H4 (cell line): ENCODE measurements at places on chromosomes 3 and 15. TPM values are rescaled to one million over a fixed set of nuclear protein-coding genes. Genes with fewer than 3 reads are reported as not detected.

DNA sequence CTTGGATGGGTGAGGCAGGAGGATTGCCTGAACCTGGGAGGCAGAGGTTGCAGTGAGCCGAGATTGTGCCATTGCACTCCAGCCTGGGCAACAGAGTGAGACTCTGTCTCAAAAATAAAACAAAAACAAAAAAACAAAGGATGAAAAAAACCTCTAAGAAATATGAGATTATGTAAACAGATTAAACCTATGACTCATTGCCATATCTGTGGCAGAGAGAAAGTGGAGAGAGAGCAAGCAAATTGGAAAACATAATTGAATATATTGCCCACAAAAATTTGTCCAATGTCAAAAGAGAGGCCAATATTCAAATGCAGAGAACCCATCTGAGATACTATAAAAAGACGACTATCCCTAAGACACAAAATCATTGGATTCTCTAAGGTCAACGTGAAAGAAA lies 1106.0 kb downstream of the OTOL1 start:
- no peak for DNase-seq

DNA sequence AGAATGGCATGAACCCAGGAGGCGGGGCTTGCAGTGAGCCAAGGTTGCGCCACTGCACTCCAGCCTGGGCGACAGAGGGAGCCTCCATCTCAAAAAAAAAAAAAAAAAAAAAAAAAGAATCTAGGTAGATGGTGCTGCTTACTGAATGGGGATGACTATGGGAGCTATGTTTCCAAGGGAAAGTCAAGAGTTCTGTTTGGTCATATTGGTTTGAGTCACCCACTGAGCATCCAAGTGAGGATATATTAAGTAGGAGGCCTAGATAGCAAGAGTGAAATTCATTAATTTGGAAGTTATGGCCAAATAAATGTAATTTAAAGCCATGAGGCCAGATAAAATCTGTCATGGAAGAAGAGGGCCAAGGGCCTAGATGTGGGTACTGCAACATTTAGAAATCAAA lies 9.0 kb upstream of the UACA start:
- DNase-seq: no peak

DNA sequence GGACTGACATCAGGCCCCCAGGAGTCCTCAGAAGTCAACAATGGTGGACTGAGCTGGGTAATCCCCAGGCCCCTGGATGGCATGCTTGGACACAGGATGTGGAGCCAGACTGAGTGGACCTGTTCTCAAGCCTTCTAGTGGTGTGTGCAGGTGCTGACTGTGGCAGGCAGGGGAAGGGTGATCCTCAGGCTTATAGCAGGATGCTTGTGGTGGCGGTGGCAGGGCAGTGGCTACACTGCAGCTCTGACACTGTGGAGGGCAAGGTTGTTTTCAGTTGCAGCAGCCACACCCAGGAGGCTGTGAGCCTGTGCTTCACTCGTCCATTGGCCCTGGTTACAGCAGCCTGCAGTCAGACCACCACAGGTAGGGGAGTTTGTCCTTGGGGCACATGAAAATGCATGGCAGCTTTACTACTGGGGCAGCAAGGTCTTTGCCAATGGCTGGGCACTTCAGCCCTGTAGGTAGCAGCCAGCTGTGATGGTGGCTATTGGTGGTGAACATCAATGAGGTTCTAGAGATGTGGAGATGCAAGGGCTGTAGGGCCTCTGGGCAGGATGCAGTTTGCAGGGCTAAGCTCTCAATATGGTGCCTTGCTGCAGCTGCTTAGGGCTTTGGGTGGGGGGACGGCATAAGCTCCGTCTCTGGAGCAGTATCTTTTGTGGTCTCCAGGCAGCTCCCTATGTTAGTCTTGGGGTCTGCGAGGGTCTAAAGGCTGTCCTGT lies 17.5 kb upstream of the MYO5A start:
- no peak for DNase-seq

- DNase-seq: no peak
Measured at GRCh38 chr3:62242831-62243509, 130.4 kb downstream of the FEZF2 start.

DNA sequence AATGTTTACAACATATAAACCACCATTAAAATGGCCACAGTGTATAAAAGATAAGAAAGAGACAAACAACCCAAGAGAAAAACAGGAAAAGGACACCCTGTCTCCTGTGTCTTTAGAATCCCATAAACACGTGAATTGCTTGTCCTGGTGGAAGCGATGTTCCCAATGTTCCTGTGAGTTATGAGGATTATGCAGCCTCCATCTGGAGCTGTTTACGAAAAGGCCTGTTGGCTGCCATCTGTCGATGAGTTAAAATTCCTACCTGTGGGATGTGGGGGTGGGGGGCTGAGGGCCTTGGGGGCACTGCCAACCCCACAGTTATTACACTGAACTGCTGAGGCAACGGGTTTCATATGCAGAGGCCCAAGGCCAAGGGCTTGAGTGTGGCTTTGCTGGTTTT lies 13.6 kb downstream of the NISCH start:
- no peak for DNase-seq

DNA sequence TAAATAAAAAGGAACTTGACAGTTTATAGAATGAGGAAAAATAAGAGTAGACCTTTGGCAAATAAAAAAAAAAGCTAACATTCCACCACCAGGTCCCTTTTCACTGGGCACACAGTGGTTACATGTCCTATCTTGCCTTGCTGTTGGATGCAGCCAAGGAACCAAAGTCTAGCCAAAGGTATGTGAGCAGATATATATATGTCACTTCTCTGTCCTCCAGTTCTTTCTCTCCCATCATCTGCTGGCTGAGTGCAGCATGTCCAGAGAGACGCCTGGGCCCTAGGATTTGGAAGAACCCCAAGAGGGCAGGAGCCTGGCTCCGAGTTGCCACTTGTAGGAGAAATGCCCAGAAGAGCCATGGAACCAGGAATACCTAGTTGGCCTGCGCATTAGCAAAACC lies 104.7 kb downstream of the SERPINI1 start:
- no peak for DNase-seq

DNA sequence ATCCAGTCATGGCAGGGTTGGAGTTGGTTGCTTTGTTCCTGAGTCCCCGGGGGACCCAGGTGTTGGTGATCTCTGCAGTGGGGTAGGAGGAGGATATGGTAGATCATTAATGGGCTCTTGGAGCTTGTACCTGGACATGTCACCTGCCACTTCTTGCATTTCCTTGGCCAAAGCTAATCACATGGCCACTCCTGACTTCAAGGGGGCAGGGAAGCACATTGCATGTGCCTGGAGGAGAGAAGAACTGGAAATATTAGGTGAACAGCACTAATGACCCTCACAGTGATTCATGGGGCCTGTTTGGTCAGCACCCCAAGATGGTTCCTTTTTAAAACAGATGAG lies 87.1 kb upstream of the MYZAP start:
- no peak for DNase-seq

DNA sequence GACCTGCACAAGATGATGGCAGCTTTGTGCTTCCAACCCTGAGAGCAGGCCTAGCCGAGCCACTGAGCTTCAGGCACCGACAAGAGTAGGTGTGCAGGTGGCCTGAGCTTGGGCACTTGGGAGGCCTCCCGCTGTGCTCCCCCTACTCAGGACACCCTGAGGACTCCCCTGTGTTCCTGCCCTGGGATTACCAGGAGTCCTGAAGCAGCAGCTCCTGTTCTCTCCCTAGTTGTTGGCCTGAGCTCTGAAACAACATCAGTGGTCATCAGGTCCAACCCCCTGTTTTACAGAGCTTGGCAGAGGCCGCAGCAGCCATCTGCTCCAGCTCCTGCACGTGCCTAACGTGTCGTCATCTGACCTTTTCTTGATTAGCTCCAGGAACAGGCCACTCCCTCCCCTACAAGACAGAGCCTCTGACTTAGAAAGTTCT lies 8.0 kb upstream of the MESP2 start:
- no peak for DNase-seq

GRCh38 chr3:132720228-132720627 lies 2.0 kb downstream of the NPHP3 start:
- no peak for DNase-seq

DNA sequence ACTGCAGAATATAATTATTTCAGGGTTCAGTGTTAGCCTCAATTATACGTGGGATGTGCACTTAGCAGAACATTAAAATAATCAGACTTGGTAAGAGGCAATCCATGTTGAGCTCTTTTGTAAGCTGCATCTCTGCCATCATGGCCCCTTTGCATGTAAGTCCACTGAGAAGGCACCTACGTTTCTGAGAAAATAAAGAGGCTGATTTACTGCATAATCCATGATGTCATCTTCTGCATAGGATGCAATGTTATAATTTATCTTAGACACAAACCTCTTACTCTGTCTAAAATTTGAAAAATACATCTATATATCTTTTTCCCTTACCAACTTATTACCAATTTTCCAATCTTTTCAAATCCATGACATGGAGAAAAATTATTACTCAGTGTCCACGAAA lies 1294.7 kb downstream of the ZPLD1 start:
- no peak for DNase-seq

- DNase-seq: no peak
Measured at GRCh38 chr3:128328546-128329458, 137.9 kb downstream of the DNAJB8 start.

- DNase-seq: peak; percentile 86
Measured at GRCh38 chr15:89052474-89052873, 35.8 kb upstream of the ABHD2 start.

GRCh38 chr15:77702211-77702957 lies 69.7 kb upstream of the LINGO1 start:
- no peak for DNase-seq

DNA sequence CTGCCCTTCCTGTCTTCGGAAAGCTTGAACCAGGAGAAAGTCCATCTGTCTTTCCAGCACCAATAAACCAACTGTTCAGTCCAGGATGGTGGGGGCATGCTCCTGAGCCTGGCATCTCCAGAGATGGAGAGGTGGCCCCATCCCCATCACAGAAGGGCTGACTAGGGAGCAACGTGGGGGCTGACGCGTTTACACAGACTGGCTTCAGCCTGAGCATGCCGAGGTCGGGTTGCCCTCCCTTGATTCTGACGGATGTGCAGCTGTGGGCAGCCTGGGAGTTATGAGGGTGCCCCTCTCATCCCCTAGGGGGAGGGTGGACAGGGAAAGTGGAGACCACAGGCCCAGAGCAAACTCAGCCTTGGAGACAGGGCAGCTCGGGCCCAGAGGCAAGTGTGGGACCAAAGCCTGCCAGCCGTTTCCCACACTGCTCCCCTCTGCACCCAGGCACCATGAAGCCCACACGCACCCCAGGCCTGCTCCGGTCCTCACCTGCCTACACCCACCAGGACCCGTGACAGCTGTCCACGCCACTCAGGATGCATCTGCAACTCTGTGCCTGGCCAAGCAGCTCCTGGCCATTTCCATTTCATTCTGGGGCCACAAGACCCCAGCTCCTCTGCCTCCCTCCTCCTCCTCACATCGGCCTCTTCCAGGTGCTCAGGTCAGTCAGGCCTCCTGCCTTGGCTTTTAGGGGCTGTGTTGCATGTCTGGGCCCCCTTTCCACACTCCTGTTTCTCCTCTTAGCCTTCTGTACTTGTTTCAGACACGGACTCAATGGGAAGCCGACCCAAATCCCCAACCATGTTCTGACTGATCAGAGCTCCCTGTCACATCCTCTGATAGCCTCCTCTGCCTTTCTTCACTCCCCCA lies 48.2 kb upstream of the SLC41A3 start:
- no peak for DNase-seq

- DNase-seq: no peak
Measured at GRCh38 chr15:89127054-89127702, 38.9 kb downstream of the ABHD2 start.

DNA sequence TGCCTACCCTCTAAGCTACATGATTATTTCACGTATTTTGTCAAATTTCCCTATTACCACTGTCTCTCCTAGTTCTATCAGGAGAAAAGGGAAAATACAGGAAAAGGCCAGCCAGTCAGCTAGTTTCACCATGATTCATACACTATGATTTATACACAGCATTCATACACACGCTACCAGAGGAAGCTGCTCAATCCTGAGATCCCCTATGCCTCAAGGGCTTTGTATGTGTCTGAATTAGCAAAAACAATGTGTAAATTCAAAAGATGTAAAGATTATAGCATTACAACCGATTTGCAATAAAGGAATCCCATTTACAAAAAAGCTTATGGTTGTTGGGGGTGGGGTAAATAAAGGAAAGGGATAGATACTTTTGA lies 3.1 kb upstream of the ACKR4 start:
- DNase-seq: peak; percentile 34

DNA sequence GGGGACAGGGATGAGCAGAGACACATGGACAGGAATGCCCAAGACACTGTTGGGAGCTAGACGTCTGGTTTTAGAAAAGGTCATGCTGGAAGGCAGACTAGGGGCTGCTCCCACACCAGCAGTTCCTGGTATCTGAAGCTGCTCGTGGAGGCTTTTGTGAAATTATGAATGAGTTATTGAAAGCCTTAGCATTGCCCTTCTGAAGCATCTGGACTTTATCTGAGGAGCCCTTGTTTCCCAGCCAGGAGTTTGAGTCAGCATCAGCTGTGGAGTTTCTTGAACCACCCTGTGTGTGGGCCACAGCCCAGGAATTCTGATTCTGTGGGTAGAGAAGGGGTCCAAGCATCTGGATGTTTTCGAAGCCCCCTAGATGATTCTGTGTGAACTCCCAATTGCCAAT lies 258.7 kb downstream of the SLCO3A1 start:
- no peak for DNase-seq

DNA sequence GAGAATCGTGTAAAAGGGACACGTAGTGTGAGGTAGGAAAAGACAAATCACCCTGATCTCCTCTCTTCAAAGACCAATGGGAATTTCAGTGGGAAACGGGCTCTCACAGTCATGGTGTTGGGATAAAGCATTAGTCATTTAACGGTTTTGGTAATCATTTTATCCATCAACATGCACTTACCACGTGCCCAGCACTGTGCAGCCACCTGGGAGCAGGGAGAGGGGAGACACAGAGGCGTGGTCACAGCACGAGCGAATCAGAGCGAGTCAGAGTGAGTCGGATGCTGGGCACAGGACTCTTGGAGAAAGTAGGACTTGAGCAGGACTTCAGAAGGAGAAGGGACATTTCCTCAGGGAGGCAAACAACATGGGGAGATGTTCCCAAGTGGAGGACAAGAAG lies 130.8 kb downstream of the MINAR1 start:
- DNase-seq: no peak

DNA sequence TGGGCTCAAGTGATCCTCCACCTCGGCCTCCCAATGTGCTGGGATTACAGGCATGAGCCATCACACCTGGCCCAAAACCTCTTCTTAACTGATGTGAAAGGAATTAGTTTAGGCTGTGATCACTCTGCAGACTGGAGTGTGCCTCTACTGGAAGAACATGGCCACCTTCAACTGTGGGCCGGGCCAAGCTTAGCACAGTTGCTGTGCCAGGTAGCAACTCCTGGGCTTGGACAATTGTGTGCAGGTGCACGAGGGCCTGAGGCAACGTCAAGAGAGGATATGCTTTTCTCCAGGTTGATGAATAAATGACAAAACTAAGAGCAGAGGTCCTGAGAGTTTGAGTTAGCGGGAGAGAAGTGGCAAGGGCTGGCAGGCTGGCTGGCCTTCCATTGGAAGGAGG lies 6.5 kb downstream of the FAH start:
- no peak for DNase-seq

GRCh38 chr15:50881121-50882048 lies 27.1 kb upstream of the AP4E1 start:
- no peak for DNase-seq

The B3GNT5 gene
- total RNA-seq: 6.4 and 14.7 TPM in 2 replicates

The C2CD4A gene
- total RNA-seq: not detected in 2 replicates

The SLC15A2 gene
- total RNA-seq: 0.02 and 0.12 TPM in 2 replicates

The AQP9 gene
- not detected in 2 replicates for total RNA-seq

The TMEM212 gene
- not detected in 2 replicates for total RNA-seq

The NTRK3 gene
- 0.04 TPM in 1 of 2 replicates, not detected in the other for total RNA-seq

The USP3 gene
- total RNA-seq: 31.0 and 48.3 TPM in 2 replicates

The HOMER2 gene
- 16.0 and 25.2 TPM in 2 replicates for total RNA-seq

The PIGZ gene
- total RNA-seq: 0.89 and 1.7 TPM in 2 replicates

The RTP1 gene
- 0.29 TPM in 1 of 2 replicates, not detected in the other for total RNA-seq
